ENCODE measurements at places on chromosomes 3 and 15.

DNA sequence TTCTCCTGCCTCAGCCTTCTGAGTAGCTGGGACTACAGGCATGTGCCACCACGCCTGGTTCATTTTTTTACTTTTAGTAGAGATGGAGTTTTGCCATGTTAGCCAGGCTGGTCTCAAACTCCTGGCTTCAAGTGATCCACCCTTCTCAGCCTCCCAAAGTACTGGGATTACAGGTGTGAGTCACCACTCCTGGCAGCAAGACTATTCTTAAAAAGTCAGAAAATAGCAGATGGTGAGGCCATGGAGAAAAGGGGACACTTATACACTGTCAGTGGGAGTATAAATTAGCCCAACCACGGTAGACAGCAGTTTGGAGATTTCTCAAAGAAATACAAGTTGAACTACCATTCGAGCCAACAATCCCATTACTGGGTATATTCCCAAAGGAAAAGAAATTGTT, 603.3 kb upstream of the TBL1XR1 start:
- no peak for DNase-seq

DNA sequence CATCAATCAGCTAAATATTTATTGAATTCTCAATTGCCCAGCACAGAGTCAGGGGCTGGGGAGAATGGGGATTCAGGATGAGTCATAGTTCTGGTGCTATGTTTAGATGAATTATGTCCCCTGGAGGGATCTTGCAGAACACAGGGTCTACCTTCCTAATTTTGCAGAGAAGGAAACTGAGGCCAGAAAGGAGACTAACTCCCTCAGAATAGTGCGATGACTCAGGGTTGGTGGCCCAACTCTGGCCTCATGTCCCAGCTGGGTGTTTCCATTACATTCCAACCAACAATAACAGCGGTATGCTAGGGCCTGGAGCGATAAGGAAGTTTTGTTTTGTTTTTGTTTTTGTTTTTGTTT, 270.9 kb downstream of the TLE3 start:
- DNase-seq = no peak

- no peak for DNase-seq
These were observed at the start of gene GPR156 for GRCh38 chr3:120284747-120285507. Gene GPR156 (minus strand): TSS chr3:120285222. CDS start chr3:120244098, 41,124 bp downstream.

- no peak for DNase-seq
These were observed 40.3 kb downstream of the ABHD2 start for GRCh38 chr15:89128320-89129122.

- no peak for DNase-seq
These were observed 27.7 kb downstream of the MAGI1 start for GRCh38 chr3:66010739-66011655.

GRCh38 chr3:77171026-77171425, 131.1 kb downstream of the ROBO2 start:
- DNase-seq = no peak

DNA sequence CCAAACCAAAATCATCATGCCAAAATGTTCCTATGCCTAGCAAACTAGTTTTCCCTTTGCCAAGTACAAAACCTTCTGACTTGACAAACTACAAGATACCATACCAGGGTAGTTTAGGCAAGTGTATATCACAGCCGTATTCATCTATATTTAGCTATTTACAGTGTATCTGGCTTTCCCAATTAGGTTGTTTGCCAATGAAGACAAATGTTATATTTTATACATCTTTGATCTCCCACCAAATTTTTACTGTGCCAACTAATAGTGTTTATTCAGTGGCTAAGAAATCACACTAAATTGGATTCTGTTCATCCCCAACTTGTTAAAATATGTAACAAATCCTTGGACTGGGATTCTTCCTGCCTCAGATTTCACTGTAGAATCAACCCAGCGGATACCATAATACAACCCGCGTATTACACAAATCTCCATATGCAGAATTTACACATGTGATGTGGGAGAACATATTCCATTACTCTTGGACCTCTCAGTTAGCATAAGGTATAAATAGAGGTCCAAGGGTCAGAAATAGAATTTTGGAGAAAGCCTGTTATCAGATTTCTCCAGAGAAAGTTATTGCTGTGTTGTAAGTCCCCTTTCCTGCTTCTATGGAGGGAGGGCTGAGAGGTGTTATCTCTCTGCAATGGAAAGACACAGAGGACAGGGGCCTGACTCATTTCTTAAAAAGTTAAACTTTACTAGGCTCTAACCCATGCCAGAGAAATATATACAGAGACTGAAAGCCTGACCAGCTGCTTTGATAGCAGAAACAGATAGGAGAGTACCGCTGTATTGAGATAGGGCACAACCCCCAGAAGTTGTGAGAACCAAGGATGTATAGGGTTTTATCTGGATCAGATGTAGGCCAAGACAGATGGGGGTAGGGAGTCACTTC, 467.0 kb downstream of the FGF12 start:
- no peak for DNase-seq

DNA sequence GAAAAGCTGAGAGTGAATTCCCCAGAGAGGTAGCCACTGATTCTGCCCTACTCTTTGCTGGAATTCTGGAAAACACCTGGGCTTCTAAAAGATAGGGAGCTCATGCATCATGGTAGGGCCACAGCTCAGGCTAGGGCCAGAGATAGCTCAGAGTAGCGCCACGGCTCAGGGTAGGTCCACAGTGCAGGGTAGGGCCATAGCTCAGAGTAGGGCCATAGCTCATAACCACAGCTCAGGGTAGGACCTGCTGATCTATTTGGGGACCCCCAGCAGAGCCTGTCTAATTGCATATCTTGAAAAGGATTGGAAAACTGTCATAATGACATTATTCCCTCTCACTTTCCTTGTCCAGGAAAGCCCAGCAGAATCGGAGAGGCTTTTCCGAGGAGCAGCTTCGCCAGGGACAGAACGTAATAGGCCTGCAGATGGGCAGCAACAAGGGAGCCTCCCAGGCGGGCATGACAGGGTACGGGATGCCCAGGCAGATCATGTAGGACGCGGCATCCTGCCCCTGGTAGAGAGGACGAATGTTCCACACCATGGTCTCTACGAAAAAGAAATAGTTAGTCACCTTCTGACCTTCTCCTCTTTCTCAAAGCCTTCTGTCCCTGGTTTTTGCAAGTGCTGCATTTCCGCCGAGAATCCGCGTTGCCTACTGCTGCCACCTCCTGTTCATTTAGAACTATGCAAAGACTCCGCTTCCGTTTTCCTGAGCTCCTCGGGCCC, 14.5 kb downstream of the TAGLN3 start:
- DNase-seq = peak; percentile 91

Measured in lower leg skin (tissue), 4 donors.